ENCODE measurements at places on chromosomes 7 and 10.

DNA sequence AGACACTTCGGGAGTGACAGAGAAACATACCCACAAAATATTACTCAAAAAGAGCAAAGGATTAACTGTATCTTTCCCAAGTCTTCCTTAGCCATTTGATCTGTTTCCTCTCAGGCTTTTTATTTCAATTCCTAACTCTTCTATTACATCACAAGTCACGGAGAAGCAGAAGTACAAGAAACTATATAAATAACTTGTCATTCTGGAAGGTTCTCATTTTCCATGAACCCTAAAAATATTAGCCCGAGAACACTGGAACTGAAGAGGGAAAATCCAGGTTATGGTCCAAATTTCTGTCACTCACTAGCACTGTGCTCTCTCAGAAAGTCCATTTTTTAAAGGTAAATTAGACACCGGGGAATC lies 98.0 kb downstream of the GRB10 start:
- H3K27ac ChIP-seq, result peak overlapping the region; percentile 39
- DNase-seq, result no peak
- H3K4me3 ChIP-seq, result no peak overlapping the region
- no peaks in the 10 kb centered on the region for H3K27me3 ChIP-seq
- peaks cover 13% of the 10 kb centered on the region for H3K4me1 ChIP-seq

DNA sequence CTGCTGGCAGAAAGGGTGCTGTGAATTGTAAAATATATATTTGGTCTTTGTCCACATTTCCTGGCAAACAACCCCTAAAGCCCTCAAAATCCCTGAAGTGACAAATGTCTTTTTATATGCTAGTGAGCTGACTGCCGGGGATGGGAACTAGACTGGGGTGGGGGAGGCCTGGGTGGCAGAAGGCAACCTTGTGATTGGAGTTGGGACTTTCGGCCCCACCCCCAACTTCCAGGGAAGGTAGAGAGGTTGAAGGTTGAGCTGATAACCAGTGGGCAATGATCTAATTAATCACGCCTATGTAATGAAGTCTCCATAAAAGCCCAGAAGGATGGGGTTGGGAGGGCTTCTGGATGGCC lies 2.7 kb downstream of the EPHA1 start:
- H3K27me3 ChIP-seq, result no peaks in the 10 kb centered on the region
- H3K27ac ChIP-seq, result no peak overlapping the region
- no peak overlapping the region for H3K4me3 ChIP-seq
- H3K36me3 ChIP-seq, result peaks cover 2% of the 10 kb centered on the region
- no peak for DNase-seq
- H3K4me1 ChIP-seq, result peaks cover 47% of the 10 kb centered on the region

DNA sequence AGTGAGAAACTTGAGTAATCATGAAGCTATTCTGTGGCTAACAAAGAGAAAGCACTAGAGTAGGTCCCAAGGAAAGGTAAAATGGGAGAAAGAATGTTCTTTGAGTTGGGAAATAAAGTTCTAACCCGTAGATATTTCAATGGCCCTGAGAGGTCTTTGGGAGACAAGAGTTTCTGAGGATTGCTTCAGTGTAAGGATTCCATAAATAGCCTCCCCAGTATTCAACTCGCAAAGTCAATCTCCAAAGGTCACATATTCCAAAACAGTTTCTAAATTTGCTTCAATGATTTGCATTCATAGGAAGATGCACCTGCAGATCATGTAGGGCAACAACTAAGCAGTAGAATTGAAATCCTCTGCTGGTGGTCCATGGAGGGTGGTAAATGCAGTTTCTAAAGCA lies 238.5 kb downstream of the TMEM178B start:
- H3K27ac ChIP-seq, result no peak overlapping the region
- no peaks in the 10 kb centered on the region for H3K4me1 ChIP-seq
- no peak overlapping the region for H3K4me3 ChIP-seq
- H3K36me3 ChIP-seq, result no peaks in the 10 kb centered on the region
- peaks cover 36% of the 10 kb centered on the region for H3K27me3 ChIP-seq
- no peak for DNase-seq

- H3K36me3 ChIP-seq, result no peaks in the 10 kb centered on the region
- H3K4me3 ChIP-seq, result no peak overlapping the region
- peaks cover 35% of the 10 kb centered on the region for H3K4me1 ChIP-seq
- no peak overlapping the region for H3K27ac ChIP-seq
These were observed 9.6 kb downstream of the PDZD8 start for GRCh38 chr10:117365612-117366011.

GRCh38 chr10:83425306-83425705 lies 714.0 kb upstream of the GHITM start:
- H3K4me1 ChIP-seq, result peaks cover 4% of the 10 kb centered on the region
- H3K27ac ChIP-seq, result no peak overlapping the region
- no peaks in the 10 kb centered on the region for H3K27me3 ChIP-seq
- peaks cover 7% of the 10 kb centered on the region for H3K36me3 ChIP-seq
- no peak for DNase-seq
- no peak overlapping the region for H3K4me3 ChIP-seq

DNA sequence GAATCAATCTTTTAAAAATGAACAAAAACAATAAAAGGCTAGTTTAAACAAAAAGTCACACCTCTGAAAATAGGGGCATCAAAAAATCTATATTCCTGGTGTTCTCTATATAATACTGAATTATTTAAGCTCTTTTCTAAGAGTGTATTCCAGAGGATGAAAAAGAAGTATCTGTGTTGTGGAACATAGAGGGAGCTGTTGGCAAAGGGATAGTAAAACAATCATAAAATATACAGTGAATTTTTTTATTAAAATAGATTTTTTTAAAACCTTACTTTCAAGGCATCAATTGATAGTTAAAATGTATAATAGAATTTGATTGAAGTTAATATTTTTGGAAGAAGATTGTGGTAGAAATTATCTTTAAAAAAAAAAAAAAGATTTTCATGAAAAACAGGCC lies 1409.1 kb upstream of the CELF2 start:
- H3K27me3 ChIP-seq, result no peaks in the 10 kb centered on the region
- DNase-seq, result no peak
- no peak overlapping the region for H3K4me3 ChIP-seq
- no peak overlapping the region for H3K27ac ChIP-seq
- H3K4me1 ChIP-seq, result peaks cover 21% of the 10 kb centered on the region

- no peak for DNase-seq
- H3K36me3 ChIP-seq, result peaks cover 18% of the 10 kb centered on the region
These were observed 58.9 kb downstream of the FAM53B start for GRCh38 chr10:124685261-124685660.

DNA sequence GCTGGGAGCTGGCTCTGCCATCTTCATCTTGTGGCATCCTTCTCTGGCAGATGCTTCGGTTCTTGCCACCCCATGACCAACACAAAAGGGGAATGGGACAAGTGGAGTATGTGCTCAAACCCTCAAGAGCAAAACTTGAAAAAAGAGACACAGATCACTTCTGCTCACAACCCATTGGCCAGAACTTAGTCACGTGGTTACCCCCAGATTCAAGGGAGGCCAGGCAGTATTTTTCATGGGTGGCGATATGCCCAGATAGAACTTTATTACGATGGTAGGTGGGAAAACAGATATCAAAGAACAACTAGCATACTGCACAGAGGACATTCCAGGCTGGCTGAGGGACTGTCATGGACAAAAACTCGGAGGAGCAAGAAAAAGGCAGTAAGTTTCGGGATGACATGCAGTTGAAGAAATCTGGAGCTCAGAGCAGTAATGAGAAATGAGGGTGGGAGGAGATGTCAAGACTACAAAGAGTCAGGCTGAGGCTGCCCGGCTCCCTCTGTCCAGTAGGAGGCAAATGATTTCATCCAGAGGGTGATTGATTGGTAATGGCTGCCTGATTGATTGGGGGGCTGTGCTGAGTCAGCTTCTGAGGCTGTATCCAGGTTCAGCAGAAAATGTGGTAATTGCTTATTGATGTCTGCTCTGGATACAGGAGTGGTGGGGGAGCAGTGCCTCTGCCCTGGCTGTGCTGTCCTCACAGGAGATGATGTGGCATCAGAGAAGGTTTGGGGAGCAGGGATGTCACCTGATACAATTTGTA lies 25.3 kb downstream of the COL13A1 start:
- no peaks in the 10 kb centered on the region for H3K36me3 ChIP-seq
- H3K4me3 ChIP-seq, result no peak overlapping the region
- H3K27me3 ChIP-seq, result no peaks in the 10 kb centered on the region
- peaks cover 26% of the 10 kb centered on the region for H3K4me1 ChIP-seq
- no peak overlapping the region for H3K27ac ChIP-seq

DNA sequence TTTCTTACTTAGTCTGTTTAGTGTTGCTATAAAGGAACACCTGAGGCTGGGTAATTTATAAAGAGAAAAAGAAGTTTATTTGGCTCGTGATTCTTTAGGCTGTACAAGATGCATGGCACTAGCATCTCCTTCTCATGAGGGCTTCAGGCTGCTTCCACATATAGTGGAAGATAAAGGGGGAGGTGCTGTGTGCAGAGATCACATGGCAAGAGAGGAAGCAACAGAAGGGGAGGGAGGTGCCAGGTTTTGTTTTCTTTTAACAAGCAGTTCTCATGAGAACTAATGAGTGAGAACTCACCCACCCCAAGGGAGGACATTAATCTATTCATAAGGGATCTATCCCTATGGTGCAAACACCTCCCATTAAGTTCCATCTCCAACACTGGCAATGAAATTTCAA lies 17.3 kb downstream of the CYP2E1 start:
- H3K4me1 ChIP-seq, result no peaks in the 10 kb centered on the region
- H3K36me3 ChIP-seq, result peaks cover 6% of the 10 kb centered on the region
- H3K27me3 ChIP-seq, result no peaks in the 10 kb centered on the region
- no peak overlapping the region for H3K27ac ChIP-seq

DNA sequence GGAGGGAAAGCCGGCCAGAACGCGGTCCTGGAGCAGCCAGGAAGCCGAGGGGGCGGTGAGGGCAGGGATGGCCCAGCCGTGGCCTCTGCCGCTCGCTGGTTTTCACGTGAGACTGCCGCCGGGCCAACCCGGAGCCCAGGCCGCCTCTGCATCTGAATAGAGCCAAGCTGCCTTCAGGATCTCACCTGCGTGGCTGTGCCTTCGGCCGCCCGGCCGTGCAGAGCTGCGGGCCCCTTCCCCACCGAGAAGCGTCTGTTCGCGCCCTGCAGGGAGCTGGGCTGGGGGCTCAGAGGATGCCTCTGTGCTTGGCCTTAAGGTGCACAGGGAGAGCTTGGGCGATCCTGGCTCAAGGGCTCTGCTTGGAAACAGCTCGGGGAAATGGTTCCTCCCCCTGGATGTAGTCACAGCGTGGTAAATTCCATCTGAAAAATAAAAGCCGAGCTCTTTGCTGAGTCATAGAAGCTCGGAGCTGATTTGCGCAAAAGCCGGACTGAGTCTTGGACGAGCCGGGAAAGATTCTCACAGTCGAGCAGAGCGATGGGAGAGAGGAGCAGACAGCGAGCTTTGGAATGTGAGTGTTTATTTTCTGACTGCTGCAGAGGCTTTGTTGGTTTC lies at the start of gene JAKMIP3:
TSS of gene JAKMIP3 (plus strand) at position 456 of the 615 bp plus-strand sequence. CDS start 38,863 bp downstream, outside the sequence.
- peak within 1 kb of the TSS; percentile 73 for H3K4me3 ChIP-seq
- H3K27me3 ChIP-seq, result peaks cover 27% of the 10 kb centered on the region
- no peaks in the 10 kb centered on the region for H3K36me3 ChIP-seq
- DNase-seq, result no peak
- peaks cover 12% of the 10 kb centered on the region for H3K4me1 ChIP-seq

DNA sequence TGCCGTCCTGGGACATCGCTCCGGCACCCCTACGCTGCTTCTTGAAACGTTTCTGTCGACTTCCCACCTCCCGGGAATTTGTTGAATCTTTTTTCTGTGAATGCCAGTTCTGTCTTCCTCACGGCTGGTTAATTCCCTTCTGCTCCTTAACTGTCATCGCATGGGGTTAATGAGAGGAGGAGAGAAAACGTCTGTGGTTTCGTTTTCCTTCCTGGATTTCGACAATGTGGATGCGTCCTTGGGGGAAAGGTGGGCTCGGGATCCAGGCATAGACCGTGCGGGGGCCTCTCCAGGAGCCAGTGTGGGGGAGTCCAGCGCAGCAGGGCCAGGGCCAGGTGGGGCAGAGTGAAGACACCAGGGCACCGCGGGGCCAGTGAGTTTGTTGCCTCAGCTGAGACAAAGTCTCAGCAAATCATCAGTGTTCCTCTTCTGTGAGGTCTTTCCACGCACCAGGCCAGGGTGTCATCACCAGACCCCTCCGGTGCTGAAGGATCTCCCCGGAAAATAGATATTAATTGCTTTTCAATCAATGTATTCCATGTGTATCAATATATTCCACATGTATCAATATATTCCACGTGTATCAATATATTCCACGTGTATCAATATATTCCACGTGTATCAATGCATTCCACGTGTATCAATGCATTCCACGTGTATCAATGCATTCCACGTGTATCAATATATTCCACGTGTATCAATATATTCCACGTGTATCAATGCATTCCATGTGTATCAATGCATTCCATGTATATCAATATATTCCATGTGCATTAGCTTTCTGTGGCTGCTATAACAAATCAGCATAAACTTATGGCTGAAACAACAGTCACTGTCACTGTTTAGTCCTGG lies 33.7 kb upstream of the CFAP46 start:
- H3K4me1 ChIP-seq, result no peaks in the 10 kb centered on the region
- no peaks in the 10 kb centered on the region for H3K36me3 ChIP-seq
- H3K27ac ChIP-seq, result no peak overlapping the region
- peaks cover 57% of the 10 kb centered on the region for H3K27me3 ChIP-seq

DNA sequence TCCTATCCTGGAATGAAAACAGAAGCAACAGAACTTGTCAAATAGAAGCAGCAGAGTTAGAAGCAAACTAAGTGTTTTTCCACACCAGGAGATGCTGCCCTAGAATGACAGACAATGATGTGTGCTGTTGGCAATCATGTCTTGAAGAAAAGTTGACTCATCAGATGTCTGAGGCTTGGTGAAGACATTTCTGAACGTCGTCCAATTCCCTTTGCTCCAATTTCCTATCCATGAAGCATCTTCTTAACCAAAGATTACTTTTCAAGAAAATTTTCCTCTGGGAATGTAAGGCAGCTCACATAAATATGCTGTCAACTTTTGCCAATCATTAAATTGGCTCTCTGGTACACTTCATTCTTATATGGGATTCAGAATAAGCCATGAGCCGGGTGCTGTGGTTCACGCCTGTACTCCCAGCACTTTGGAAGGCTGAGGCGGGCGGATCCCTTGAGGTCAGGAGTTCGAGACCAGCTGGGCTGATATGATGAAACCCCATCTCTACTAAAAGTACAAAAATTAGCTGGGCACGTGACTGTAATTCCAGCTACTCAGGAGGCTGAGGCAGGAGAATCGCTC lies 34.6 kb downstream of the MALSU1 start:
- no peak overlapping the region for H3K4me3 ChIP-seq
- H3K27ac ChIP-seq, result peak overlapping the region; percentile 77
- DNase-seq, result no peak

GRCh38 chr10:60978287-60979115 lies 34.5 kb upstream of the RHOBTB1 start:
- peaks cover 65% of the 10 kb centered on the region for H3K4me1 ChIP-seq
- H3K4me3 ChIP-seq, result no peak overlapping the region
- DNase-seq, result no peak
- peak overlapping the region; percentile 80 for H3K27ac ChIP-seq
- no peaks in the 10 kb centered on the region for H3K27me3 ChIP-seq

DNA sequence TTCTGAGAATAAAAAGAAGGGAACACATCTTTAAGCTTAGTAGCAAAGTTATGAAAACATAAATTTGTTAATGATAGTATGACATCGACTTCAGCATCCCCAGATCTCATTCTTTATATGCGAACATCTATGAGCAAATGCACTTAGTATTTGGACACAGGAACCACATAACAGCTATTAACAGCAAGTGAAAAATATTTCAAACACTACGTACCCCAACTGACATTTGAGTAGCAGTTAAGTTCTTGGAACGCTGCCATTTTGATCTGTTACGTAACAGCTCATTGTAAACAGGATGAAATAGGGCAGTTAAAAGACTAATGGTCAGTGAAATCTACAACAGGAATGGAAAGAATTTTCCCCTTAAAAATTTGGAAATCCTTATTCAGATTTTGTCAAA lies 428.9 kb downstream of the TNS3 start:
- no peaks in the 10 kb centered on the region for H3K27me3 ChIP-seq
- peaks cover 35% of the 10 kb centered on the region for H3K4me1 ChIP-seq
- DNase-seq, result no peak
- no peak overlapping the region for H3K4me3 ChIP-seq

GRCh38 chr7:127794551-127794950 lies 142.6 kb downstream of the SND1 start:
- H3K4me3 ChIP-seq, result no peak overlapping the region
- no peak for DNase-seq
- H3K27ac ChIP-seq, result no peak overlapping the region
